GM12891 (cell line): ENCODE measurements at places on chromosomes 5 and 9.
A peak's percentile ranks its signal among the peaks of the same experiment; 100 is the strongest.

DNA sequence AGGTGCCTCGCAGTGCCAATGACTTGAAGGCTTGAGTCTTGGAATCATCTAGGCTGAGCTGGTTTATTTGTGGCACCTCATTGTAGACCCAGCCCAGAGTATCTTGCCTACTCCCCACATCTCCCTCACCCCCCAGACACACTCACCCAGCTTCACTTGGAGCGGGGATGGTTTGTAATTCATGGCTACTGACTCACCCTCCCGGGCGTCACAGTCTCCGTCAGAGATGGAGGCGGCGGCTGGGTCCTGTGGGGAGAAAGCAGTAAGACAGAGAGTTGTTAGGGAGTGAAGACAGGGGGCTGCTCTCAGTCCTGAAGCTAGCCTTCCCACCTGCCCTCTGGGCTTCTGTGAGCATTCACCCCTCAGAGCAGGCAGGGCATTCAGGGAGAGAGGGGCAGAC is 29.0 kb upstream of the MYORG start:
- DNase-seq = no peak

GRCh38 chr9:34716711-34717110 is 6.8 kb upstream of the CCL21 start:
- DNase-seq = no peak

DNA sequence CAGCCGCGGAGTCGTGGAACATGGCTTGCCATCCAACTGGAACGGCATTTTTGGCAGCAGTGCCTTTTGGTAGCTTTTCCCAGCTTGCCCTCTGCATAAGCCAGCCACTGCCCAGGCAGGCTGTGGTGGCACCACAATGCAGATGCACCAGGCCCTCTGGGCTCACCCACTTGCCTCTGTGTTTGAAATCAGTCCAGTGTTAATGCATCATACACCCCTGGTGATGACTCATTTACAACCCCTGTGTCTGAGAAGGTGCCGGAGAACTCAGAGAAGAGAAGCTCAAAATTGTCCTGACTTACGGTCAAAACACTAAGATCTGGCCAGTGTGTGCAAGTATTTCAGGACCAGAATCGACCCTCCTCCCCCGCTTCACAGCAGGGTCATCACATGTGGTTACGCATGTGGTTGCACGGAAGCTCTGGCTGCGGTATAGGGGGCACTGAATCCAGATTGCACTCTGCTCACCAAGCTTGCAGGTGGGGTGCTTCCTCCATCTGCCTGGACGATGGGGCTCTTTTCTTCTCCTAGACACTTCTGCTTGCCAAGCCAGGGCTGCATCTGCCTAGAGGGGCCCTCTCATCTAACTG is 66.5 kb upstream of the SMIM15 start:
- DNase-seq = peak; percentile 27

DNA sequence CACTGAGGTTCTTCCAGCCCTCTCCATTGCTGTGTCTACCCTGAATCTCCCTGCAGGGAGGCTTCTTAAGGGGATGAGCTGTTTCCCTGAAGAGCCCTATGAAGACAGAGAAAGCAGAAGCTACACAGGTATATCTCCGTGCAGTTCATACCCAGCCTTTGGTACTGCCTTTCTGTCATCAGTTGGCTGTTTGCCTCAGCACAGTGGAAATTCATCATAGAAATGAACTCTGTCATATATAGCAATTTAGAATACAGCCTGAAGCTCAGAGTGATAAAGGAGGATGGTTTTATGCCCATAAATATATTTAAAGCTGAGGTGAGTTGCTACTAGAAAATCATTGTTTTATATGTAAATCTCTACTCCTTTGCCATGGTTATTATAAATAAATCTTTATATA is 42.6 kb upstream of the KCNN2 start:
- DNase-seq = no peak

GRCh38 chr9:122841501-122841900 is 13.1 kb upstream of the PDCL start:
- DNase-seq = no peak

DNA sequence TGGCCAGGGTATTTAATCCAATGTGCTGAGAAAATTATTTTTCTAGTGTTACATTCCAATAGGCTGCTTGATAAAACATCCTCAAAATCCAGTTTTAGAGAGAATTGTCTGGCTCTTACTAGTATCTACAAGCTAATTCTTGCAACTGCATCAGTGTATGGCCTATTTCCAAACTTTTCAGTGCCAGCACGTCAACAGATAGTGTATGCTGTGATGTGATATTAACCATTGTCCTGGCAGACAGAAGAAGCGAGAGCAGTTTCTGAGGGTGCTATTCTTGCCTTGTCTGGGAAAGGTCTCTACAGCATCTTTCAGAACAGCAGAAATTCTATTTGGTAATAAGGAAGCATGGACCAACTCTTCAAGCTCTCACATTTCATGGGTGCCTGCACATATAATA is 174.2 kb upstream of the CDH12 start:
- DNase-seq = no peak

GRCh38 chr5:67375606-67376005 is 179.0 kb upstream of the CD180 start:
- no peak for DNase-seq

GRCh38 chr9:132808645-132809044 is 69.4 kb downstream of the AK8 start:
- no peak for DNase-seq

GRCh38 chr5:124512236-124512635 is 234.2 kb downstream of the ZNF608 start:
- no peak for DNase-seq

DNA sequence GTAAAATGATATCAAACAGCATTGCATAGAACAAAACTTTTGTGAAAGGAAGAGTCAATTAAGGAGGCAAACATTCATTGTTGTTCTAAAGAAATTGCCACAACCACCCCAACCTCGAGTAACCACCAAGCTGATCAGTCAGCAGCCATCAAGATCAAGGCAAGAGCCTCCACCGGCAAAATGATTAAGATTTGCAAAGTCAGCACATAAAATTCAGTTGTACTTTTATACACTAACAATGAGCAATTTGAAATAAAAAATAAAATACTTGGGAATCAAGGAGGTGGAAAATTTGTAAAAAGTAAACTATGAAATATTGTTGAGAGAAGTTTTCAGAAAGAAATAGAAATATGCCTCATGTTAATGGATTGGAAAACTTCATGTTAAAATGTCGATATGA is 1118.5 kb downstream of the PTPRD start:
- no peak for DNase-seq

- DNase-seq = no peak
These were observed 297.2 kb downstream of the SPOCK1 start for GRCh38 chr5:137201876-137202275.

- DNase-seq = no peak
These were observed 62.1 kb downstream of the SLC44A1 start for GRCh38 chr9:105306351-105307140.

GRCh38 chr9:28439688-28440087 is 866.4 kb upstream of the C9orf72 start:
- no peak for DNase-seq

DNA sequence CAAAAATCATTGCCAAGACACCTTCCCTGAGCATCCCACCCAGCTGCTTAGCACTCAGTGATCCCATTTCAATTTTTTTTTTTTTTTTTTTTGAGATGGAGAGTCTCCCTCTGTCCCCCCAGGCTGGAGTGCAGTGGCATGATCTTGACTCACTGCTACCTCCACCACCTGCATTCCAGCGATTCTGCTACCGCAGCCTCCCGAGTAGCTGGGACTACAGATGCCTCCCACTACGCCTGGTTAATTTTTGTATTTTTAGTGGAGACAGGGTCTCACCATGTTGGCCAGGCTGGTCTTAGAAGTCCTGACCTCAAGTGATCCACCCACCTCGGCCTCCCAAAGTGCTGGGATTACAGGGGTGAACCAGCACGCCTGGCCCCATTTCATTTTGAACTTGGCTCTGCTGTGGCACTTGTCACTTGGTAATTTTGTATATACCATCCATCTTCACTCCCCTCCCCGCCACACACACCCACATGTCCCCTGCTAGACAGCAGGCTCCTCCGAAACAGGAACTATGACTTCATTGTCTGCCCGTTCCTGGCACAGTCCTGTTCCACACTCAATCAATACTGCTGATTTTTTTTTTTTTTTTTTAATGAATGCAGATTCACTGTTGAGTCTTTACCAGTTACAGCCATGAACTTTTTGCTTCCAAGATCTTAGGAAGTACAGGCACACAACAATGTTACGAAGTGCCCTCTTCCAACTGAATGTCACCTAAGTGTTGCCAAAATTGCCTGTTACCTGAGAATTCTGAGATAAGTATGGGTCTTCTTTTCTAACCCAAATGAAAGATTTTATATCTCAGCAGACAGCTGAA is 17.3 kb upstream of the ZBTB34 start:
- peak; percentile 30 for DNase-seq

DNA sequence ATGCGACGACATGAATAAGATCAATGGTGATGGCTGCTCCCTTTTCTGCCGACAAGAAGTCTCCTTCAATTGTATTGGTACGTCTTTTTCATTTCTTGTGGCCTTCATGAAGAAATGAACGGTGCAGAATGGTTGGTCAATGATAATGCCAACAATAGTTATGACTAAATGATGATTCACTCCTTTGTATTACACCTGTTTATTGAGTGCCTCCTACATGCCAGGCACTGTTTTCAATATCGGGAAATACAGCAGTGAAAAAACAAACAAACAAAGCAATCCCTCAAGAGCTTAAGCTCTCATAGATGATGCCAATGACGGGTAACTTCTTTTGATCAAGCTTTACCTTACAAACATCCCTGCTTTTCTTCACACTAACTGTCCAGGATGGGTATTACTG is 117.7 kb downstream of the PAPPA start:
- DNase-seq = no peak

DNA sequence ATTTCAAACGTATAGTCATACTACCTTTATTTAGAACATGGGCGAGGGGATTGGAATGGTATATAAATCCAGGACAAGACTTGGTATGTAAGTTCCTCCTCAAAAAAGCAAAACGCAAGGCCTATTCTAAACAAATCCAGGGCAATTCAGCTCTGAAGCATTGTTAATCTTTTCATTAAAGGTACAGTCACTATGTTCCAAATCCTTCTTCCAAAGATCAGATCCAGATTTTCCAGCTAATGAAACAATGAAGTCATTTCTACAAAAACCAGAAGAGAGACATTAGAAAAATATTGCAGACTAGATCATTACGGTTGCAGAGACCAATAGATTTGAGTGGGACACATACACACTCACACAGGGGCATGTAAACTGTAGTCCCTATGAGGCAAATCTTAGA is 116.1 kb upstream of the BNC2 start:
- no peak for DNase-seq

GRCh38 chr9:94860678-94861588 is 134.4 kb downstream of the AOPEP start:
- peak; percentile 55 for DNase-seq

GRCh38 chr9:98287384-98287783 is 31.9 kb upstream of the TBC1D2 start:
- no peak for DNase-seq

DNA sequence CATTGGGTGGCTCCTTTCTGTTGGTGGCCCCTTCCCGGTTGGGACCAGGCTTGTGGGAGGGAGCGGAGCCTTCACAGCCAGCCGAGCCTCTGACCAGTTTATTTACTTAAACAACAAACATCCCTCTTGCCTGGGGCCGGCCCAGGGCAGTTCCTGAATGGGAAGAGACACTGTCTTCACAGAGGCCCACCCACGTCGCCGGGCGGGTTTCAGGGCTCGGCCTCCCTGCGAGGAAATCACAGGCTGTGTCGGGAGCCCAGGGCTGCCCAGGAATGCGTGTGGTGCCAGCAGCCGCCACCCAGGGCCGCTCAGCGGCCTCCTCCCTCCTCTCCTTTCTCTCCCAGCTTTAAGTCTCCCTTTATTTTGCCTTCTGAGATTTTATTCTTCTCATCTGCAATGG is 132.5 kb downstream of the HSD17B3 start:
- no peak for DNase-seq

GRCh38 chr9:13974891-13975290 is 339.1 kb downstream of the NFIB start:
- no peak for DNase-seq

DNA sequence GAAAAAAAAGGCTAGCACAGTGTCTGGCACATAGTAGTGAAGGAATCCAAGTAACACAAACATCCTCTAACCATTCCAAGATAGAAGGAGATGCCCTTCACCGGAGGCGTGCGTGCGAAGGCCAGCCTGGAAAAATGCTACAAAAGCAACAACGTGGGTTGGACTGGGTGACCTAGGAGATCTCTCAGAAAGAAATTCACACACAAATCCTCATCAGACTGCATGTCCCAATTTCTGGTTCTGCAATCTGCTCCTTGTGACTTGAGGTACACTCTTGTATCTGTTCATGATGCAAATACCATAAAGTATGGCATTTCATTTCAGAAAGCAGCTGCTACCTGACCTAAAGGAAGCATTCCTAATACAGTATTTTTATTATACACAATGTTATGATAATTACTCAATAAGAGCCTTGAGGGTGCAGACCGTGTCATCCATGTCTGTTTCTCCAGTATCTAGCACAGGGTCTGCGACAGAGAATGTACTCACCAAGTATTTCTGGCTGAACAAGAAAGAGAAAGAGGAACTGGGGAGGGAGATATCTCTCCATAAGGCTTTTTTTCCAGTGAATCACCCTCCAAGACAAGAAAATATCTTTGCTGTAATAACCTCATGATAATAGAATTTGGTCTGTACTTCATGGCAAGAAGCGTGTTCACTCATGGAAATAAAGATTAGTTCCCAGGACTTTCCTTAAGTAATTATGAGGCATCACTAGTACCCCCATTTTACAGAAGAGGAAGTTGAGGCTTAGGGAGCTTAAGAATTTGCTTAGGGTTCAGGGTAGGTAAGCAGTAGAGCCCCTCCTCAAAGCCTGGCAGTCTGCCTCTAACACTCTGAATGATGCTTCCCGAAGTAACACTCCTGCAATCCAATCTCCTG is 138.3 kb downstream of the CDK5RAP2 start:
- DNase-seq = no peak

DNA sequence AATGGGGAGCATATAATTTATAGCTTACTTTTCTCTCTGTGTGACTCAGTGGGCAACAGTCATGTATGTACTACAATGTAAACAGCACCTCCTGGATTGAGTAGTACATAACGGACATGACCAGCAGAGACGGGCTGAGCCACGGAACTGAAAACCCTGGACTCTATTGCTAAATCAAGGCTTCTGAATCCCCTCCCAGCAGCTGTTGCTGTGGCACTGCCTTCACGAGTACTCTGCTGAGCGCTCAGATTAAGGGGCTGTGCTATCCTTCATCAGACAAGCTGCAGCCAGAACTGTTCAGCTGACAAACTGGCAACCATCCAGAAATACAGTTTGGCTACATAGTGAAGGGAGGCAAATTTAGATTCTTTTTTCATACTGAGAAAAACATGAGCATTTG is 131.3 kb upstream of the CCDC180 start:
- no peak for DNase-seq

- peak; percentile 85 for DNase-seq
These were observed 1.1 kb downstream of the SLC27A4 start for GRCh38 chr9:128341435-128341849.

GRCh38 chr5:109931049-109931780 is 241.5 kb downstream of the MAN2A1 start:
- DNase-seq = no peak

DNA sequence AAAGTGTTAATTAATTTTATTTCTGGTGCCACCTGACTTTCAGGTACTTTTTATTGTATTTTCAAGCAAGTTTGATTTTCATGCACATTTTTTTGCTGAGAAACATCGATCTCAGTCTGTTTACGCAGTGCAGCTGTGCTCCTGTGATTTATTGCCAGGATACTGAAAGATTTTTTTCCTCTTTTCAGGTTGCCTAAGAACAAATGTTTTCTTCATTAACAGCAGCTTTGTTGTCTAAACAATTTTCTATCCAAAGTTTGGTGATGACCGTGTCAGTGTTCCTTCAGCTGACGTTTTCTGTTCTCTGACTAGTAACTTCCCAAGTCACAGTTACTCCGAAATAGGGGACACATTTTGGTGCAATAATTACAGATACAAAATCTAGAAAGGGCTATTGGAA is 78.1 kb downstream of the VCAN start:
- no peak for DNase-seq
